ENCODE measurements at places on chromosomes 6 and 20.
A peak's percentile ranks its signal among the peaks of the same experiment; 100 is the strongest.

GRCh38 chr6:7901056-7901455 lies 9.5 kb downstream of the TXNDC5 start:
- no peak for DNase-seq

- no peak for DNase-seq
Observed at GRCh38 chr6:2026133-2026532, 219.3 kb downstream of the GMDS start.

- no peak for DNase-seq
Observed at GRCh38 chr6:1222728-1223595, 88.9 kb upstream of the FOXQ1 start.

- no peak for DNase-seq
Observed at GRCh38 chr20:57007171-57007540, 259.3 kb downstream of the BMP7 start.

DNA sequence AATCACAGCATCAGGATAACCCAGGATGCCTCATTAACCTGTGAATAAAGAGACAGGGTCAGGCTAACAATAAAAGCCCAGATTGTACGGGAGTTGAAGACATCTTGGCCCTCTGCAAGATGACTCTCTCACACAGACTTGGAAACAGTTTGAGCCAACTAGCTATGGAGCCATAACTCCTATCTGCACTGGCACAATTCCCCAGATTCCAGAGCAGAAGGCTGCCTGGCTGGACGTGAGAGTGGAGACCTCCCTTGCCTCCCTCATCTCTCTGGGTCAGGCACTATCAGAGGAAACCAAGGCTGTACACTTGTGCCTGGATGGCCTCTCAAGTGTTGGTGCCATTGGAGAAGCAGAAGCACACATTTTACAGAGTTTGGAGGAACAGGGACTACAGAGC lies 312.6 kb downstream of the THBS2 start:
- DNase-seq: no peak

- no peak for DNase-seq
Observed at GRCh38 chr20:951384-952169, 35.4 kb upstream of the ANGPT4 start.

DNA sequence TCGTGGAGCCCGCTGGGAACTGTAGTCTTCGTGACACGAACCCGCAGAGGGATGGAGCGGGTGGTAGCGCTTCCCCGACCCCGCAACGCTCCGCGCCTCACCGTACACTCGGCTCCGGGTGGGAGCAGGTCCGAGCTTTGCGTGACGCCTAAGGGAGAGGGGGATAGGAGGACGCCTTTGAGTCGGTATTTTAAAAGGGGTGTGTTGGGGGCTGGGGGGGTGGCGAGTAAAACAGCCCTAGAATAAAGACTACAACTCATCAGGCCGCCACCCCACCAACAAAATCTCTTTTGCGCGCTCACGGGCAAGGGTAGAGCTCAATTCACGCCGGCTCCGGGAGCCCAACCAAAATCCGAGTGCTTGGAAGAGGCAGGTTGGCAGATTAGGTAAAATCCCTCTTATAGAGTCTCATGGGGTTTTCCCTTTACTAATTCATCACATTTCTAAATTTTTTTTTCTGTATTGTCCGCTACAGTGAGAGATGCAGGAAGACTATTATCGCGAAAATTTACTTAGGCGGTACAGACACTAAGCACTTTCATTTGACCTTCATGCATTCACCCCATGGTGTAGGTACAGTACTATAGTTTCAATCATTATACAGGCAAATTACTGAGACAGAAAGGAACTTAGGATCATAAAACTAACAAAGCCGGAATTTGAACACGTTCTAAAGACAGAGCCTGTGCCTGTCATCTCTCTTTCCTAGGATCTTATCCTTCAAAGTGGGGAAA lies 706 bp upstream of the SNX14 start:
- peak; percentile 51 for DNase-seq

DNA sequence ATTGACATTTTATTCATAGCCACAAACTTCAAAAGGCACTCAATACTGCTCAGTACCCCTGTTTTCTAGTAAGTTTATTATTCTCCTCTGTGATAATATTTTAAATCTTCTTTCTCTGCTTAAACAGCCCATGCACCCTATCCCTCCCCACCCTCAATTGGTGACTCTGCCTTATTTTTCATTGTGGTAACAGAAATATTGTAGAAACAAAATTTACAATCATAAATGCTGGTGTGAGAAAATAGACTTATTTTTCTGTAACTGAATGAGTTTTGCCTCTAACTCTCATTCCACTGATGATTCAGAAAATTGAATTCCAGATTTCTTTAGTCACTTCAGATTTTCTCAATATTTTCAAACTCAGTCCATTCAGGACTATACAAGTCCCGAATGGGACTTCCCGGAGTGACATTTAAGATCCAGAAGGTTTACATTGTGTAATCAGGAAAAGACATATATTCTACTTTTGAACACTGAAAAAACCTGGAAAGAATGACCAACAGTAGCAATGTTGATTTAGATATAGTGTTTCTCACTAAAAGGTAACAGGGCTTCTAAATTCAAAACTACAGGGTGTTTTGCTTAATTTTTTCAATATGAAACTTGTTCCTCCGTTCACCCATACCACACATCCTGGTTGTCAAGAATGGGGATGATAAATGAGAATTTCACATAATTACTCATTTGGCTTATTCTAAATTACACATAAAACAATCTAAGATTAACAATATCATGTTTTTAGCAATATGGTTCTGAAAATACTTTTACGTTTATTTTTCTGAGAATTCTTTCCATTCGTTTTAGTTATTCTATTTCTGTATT lies 34.8 kb upstream of the UST start:
- no peak for DNase-seq
